Bladder microvascular endothelial cell (primary cell): ENCODE measurements at places on chromosomes 6 and 20. TPM values are rescaled to one million over a fixed set of nuclear protein-coding genes. Genes with fewer than 3 reads are reported as not detected.

Gene SLC26A8
- total RNA-seq = not detected in 2 replicates

Gene ADGB
- not detected in 2 replicates for total RNA-seq

Gene EPHA7
- total RNA-seq = 0.13 and 0.16 TPM in 2 replicates

Gene WFDC6
- total RNA-seq = not detected in 2 replicates

Gene POLR1H
- total RNA-seq = 26.9 and 35.3 TPM in 2 replicates

Gene NTSR1
- under 0.01 TPM in 1 of 2 replicates, not detected in the other for total RNA-seq

Gene ADA
- 10.4 and 20.2 TPM in 2 replicates for total RNA-seq

Gene CCDC170
- total RNA-seq = under 0.01 TPM in 1 of 2 replicates, not detected in the other

Gene GLP1R
- not detected in 2 replicates for total RNA-seq

Gene ZBTB46
- total RNA-seq = 28.7 and 46.9 TPM in 2 replicates

Gene FARS2
- 25.4 and 39.0 TPM in 2 replicates for total RNA-seq

Gene GMPR
- 14.6 and 19.3 TPM in 2 replicates for total RNA-seq

Gene TSBP1
- total RNA-seq = not detected in 2 replicates

Gene CLVS2
- total RNA-seq = not detected in 2 replicates

Gene BLOC1S5
- 13.0 and 19.8 TPM in 2 replicates for total RNA-seq

Gene SULF2
- total RNA-seq = 115 and 388 TPM in 2 replicates

Gene CTAGE9
- not detected in 2 replicates for total RNA-seq

Gene TRMT6
- 3.7 and 6.7 TPM in 2 replicates for total RNA-seq

Gene UST
- 0.16 and 0.25 TPM in 2 replicates for total RNA-seq

Gene LY6G6F
- total RNA-seq = not detected in 2 replicates

Gene OR2H1
- not detected in 2 replicates for total RNA-seq

Gene GUCA1A
- not detected in 2 replicates for total RNA-seq

Gene MLIP
- total RNA-seq = 1.1 and 1.5 TPM in 2 replicates

Gene THBS2
- 1.2 and 5.7 TPM in 2 replicates for total RNA-seq

Gene SYCP2
- 0.49 and 2.6 TPM in 2 replicates for total RNA-seq

Gene KIAA1755
- 0.16 and 0.44 TPM in 2 replicates for total RNA-seq

Gene MMUT
- 9.2 and 16.4 TPM in 2 replicates for total RNA-seq

Gene ZFP57
- total RNA-seq = not detected in 2 replicates

Gene VSX1
- total RNA-seq = not detected in 2 replicates
